Motor neuron (in vitro differentiated cells): ENCODE measurements at places on chromosomes 3 and 15. TPM values are rescaled to one million over a fixed set of nuclear protein-coding genes. Genes with fewer than 3 reads are reported as not detected.

Gene PLD1
- 76.0 and 81.6 TPM in 2 replicates for total RNA-seq

Gene MYZAP
- 0.35 and 0.90 TPM in 2 replicates for total RNA-seq

DNA sequence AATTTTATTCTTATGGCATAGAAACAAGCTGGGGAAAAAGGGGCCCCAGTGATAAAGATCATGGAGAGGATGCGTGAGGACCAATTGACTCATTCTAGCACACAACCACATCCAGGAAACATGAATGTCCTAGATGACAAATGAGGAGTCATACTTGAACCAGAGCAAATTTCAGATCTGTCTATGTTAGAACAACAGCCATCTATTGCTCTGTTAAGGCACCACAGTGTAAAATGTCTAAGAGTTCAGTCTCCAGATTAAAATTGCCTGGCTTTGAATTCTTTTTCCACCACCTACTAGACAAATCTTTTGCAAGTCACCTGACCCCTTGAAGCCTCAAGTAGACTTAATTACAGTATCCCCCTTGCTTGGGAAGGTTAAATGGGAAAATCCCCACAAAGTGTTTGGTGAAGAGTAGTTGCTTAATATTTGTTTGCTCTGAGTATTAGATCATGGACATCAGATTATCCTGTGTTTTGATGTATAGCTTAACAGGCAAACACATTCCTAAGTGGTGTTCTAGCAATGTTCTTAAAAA, 258.7 kb upstream of the TGFBR2 start:
- ATAC-seq = no peak

DNA sequence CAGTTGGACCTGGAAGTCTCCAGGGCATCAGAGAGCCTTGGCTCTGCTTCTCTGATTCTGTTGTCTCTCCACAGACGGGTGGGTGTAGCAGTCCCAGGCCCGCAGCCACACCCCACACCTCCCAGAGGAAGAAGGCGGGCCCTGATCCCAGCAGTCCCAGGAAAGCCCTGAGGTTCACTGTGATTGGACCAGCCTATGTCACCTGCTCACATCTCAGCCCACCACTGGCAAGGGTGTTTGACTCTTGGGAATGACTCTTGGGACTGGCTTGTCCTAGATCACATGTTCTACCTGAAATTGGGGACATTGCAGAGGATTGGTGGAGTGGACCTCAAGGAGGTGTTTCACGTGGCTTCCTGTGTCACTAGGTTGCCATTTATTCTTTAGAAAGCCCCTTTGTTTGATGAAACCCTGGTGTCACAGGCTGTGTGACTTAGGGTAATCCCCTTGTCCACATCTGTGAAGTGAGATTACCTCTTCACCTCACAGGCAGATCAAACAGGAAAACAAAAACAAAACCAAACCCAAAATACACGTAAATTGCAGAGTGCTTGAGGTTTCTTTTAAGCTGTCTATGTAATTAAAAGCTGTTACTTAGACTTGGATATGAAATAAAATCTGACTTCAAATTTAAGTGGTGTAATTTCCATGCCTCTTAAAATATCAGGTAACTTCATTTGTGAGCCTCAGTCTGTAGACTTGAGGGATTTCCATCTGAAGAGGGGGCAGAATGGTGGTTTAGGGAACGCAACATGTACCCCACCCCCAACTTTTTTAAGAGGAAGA, 26.7 kb downstream of the FLNB start:
- no peak for ATAC-seq

- no peak for ATAC-seq
Observed at GRCh38 chr3:23114432-23114831, 88.7 kb upstream of the UBE2E2 start.

- no peak for ATAC-seq
Observed at GRCh38 chr3:182906036-182906435, 74.3 kb downstream of the DCUN1D1 start.
